ENCODE measurements at places on chromosomes 6 and 20.

- no peak for DNase-seq
Observed at GRCh38 chr6:6007366-6008088, 802 bp upstream of the NRN1 start.

DNA sequence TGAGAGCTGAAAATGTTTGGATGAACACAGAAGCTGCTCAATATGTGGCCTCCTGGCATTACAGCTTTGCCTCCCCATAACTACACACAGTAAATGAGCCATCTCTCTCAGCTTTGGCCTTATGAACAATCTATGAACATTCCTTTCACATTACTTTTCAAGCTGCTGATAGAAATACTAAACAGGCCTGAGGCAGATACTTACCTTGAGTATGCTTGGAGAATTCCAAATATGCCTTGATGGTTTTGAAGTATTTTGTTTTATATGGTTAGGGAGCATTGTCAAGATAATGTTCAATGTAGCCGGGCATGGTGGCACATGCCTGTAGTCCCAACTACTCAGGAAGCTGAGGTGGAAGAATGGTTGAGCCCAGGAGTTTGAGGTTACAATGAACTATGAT lies 104.5 kb downstream of the CD24 start:
- no peak for DNase-seq

DNA sequence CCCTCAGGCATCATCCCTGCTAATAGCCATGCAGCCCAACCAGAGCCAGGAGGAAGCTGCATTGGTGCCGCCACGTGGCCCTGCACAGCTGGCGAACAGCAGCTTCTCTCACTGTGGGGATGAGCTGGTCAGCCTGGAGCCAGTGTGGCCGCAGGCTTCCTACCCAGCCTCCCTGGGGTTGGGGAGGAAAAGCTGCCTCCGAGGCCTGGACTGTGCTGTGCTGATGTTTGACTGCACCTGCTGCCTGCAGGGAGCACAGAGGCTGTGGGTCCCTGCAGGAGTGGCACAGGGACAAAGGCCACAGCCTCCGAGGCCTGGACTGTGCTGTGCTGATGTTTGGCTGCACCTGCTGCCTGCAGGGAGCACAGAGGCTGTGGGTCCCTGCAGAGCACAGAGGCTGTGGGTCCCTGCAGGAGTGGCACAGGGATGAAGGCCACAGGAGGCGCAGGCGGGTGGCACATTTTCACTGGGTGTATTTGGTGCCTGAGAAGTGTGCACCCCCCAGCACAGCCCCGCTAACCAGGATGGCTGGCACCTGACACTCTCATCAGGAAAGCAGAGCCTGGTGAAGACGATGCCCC lies 83.9 kb downstream of the DLL1 start:
- no peak for DNase-seq

- no peak for DNase-seq
Observed at GRCh38 chr6:4665489-4666417, 110.5 kb upstream of the CDYL start.

DNA sequence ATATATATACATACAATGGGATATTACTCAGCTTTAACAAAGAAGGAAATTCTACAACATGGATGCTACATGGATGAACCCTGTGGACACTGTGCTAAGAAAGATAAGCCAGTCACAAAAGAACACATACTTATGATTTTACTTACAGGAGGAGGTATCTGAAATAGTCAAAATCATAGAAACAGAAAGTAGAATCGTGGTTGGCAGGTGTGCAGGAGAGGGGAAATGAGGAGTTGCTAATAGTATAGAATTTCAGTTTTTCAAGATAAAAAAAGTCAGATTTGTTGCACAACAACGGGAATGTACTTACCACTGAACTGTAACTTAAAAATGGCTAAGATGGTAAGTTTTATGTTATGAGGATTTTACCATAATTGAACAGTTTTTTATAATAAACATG lies 706.3 kb downstream of the TFAP2A start:
- DNase-seq, result no peak

GRCh38 chr20:17202030-17202429 lies 24.8 kb upstream of the PCSK2 start:
- no peak for DNase-seq

DNA sequence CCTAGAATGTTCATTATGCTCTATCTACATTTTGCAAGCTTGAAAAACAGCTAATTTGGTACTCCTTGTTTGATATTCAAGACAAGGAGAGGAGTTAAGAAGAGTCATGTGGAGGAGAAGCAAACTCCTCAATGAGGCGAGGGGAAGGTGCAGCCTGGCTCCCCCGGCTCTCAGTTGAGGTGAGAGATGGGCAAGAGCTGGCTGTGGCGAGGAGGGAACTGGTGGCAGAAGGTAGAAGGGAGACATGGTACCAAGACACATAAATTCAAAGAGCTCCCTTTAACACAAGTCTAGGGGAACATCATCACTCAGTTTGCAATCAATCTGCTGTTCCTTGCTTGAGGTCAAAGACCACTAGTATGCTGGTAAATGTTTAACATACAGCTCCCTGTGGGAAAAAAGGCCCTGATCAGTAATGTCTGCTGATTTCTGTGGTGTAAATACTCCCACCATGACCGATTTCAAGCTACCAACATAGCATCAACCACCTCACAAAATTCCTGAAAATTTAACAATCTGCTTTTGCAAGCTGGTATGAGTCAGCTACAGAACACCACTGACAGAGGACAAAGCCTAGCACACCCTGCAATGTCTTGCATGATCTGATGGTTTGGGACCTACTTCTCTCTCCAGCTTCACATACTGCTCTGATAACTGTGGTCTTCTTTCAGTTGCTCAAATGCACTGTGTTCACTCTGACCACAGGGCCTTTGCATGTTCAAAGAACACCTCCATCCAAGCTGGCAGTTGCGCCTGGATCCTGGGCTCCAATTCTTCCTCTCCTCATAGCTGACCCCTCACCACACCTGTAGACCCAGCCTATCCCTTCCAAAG lies 516.3 kb upstream of the CHD6 start:
- DNase-seq, result no peak

DNA sequence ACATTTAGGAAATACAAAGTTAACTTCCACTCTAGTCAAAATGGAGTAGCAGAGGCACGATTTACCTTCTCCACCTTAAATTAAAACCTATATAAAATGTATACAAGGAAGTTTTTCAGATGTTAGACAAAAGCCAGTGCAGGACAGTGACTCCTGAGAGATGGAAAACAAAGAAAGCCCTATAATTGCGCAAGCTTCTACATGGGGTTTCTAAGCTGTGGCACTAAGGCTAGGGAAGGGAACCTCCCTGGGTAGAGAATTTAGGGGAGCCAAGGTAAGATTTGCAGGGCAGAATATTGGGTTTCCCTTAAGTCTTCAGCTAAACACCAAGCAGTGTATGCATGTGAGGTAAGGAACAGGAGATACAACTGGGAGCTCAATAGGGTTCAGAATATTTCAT lies 18.5 kb upstream of the ZC3H12D start:
- DNase-seq, result no peak

DNA sequence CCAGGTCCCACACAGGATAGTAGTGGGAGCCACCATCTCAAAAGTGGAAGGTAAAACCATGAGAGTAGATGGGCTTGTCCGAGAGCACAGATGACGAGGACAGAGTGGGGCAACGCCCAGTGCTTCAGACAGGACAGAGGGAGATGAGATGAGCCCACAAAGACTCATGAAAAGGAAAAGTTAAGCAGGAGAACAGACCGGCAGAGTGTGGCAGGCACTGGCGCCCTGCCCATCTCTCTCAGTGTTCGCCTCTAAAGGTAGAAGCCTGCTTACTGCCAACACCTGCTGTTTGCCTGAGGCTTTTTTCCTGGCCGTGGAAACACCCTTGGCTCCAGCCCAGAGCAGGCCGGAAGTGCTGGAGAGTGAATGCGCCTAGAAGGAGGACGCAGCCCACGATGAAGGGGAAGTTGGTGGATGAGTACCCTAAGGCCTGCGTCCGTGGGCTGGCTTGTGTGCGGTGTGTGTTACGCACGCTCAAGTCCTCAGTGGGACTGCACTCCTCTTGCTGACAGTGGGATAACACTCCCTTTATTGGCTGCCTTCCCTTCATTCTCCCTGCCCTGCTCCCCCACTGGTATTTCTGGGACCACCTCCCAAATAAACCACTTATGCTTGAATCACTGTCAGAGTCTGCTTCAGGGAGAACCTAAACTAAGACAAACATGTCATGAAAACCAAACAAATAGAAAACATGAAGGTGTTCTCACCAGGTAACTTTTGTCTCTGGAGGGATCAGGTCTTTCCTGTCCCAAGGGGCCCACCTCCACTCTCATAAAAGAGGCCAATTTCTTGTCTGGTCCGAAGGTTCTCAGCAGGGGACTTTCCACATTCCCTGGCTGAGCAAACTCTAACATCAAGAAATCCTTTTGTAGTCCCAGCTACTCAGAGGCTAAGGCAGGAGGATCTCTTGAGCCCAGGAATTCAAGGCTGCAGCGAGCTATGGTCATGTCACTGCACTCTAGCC lies 9.1 kb upstream of the FOXP4 start:
- DNase-seq, result no peak

GRCh38 chr6:92767101-92767500 lies 652.3 kb downstream of the EPHA7 start:
- no peak for DNase-seq

- DNase-seq, result no peak
Observed at GRCh38 chr20:31717478-31718201, 5.0 kb downstream of the BCL2L1 start.

DNA sequence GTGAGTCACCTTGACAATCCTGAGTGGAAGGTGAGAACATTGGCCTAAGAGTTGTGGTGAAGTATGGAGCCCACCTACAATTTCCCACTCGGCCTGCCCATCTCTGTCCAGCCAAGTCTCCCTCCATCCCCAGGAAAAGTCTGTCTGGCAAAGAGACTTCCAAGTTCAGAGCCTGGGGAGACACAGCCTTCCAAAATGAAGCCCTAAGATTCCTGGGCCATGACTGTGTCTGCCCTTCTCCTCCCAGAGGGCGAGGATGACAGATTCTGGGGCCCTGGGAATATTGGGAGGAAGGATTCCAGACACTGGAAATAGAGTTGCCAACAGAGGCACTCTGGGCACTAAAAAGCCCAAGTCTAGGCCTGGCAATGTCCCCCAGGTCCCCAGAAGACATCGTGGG lies 176.8 kb downstream of the NFATC2 start:
- DNase-seq, result no peak

GRCh38 chr20:32287231-32287638 lies 9.8 kb downstream of the KIF3B start:
- DNase-seq, result no peak

- DNase-seq, result no peak
Observed at GRCh38 chr6:44245912-44246662, 814 bp upstream of the HSP90AB1 start.

GRCh38 chr6:48535582-48536009 lies 424.6 kb upstream of the PTCHD4 start:
- DNase-seq, result no peak

- DNase-seq, result no peak
Observed at GRCh38 chr6:114068771-114069170, 97.8 kb upstream of the HDAC2 start.

- no peak for DNase-seq
Observed at GRCh38 chr20:61292821-61293612, 41.0 kb downstream of the CDH4 start.

GRCh38 chr6:18507018-18507415 lies 119.9 kb downstream of the RNF144B start:
- DNase-seq, result no peak

- DNase-seq, result no peak
Observed at GRCh38 chr20:50521221-50522052, 11.3 kb downstream of the PTPN1 start.

DNA sequence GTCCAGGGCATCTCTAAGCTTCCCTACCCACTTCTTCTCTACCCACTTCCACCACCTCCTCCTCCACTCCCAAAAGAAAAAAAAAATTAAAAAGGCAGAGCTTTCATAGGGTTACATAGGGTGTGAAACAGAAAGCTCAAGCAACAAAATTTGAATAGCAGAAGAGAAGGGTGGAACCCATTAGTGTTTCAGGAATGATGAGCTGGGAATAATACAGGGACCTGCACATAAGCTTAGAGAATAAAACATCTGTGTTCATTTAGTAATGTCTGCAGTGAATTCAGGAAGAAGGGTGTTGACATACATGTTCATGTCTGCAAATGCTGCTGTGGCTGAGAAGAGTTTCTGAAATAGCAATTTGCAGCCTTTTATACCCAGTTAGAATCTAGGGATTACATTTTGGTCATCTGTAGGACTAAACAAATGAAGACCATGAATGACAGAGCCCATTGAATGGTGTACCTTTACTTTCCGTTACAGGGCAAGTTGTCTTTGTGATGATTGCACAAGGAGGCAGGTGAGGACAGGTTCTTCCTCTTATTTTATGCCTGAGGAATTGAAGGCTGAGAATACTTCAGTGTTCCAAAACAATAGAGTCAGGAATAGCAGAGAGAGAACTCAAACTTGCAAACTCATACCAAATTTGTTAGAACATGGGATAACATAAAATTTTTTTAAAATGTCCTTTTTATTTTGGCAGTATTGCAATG lies 975.1 kb downstream of the TFAP2A start:
- DNase-seq, result no peak

DNA sequence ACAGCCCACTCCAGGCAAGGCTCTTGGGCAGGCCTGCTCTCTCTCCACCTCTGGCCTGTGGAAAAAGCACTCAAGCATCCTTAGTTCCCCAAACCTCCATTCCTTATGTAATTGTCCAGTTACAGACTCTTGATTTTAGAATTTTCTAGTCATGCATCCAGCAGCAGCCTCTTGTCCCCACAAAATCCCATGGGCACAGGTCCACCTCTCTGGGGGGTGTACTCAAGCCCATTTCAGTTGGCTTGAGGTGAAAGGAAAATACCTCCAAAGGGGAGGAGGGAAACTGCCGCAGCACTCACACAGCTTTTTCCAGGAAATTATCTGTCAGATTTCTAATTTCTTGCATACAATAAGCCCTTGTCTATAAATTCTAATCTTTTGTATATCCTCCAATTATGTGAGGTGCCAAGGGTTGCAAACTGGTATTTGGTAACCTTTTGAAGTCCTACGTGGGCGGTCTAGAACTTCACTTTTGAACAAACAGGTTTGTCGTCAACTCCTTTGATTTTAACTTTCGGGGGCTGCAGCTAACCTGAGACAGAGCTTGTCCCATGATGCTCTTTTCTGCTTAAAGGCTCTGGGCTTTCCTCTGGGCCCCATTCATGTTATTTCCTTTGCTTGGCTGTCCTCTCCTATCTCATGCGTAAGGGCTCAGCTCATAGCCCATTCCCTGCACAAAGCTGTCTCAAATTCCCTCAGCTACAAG lies 104.7 kb upstream of the CEP85L start:
- DNase-seq, result no peak

DNA sequence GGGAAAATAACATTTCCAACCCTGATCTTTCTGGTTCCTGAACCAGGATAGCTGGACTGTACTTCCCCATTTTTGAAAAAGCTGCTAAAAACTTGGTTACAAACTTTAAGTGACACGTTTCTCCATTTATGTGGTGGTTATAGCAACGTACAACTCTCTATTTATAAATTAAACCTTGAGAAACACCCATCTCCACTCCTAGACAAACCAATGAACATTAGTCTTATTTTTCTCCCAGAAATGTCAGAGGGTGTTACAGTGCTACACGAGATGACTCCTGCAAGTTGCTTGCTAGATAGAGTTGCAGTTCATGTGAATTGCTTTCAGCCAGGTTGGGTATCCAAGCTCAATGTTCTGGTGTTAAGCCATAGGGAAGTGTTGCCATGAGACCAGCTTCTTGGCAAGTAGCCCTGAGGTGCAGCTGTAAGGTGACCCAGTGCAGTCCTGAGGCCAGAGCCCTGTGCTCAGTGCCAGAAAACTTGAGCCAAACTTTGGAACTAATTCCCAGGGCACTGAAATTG lies 51.3 kb upstream of the REV3L start:
- no peak for DNase-seq

- no peak for DNase-seq
Observed at GRCh38 chr6:13527671-13528056, 40.3 kb upstream of the GFOD1 start.

Data from esophagus squamous epithelium (tissue), 5 donors.